A549 treated with dexamethasone at 1 μM for 4 hours (cell line): ENCODE measurements at places on chromosomes 7 and 10. TPM values are rescaled to one million over a fixed set of nuclear protein-coding genes. Genes with fewer than 3 reads are reported as not detected.

FIS1 gene
- 129 to 139 TPM (median 132 TPM) in 5 replicates for total RNA-seq

PMS2 gene
- 11.5 to 15.4 TPM (median 14.1 TPM) in 5 replicates for total RNA-seq

CHST12 gene
- 7.0 to 14.4 TPM (median 11.8 TPM) in 5 replicates for total RNA-seq

ARL4A gene
- total RNA-seq, result 55.9 to 67.8 TPM (median 58.0 TPM) in 5 replicates

NFE2L3 gene
- 8.1 to 10.4 TPM (median 8.7 TPM) in 5 replicates for total RNA-seq

OR2A1 gene
- total RNA-seq, result not detected in 5 replicates

WNT8B gene
- total RNA-seq, result 0.05 TPM in 1 of 5 replicates, not detected in the others

PNLIPRP3 gene
- 0.04 TPM in 2 of 5 replicates, not detected in the others for total RNA-seq

AS3MT gene
- total RNA-seq, result 2.6 to 4.1 TPM (median 3.4 TPM) in 5 replicates

C7orf57 gene
- 0.27 to 0.35 TPM (median 0.27 TPM) in 5 replicates for total RNA-seq

DNA2 gene
- 7.9 to 11.2 TPM (median 9.8 TPM) in 5 replicates for total RNA-seq

MAGI2 gene
- total RNA-seq, result 0.27 to 0.47 TPM (median 0.32 TPM) in 5 replicates

ZNRF2 gene
- total RNA-seq, result 3.9 to 5.8 TPM (median 5.0 TPM) in 5 replicates

HOXA1 gene
- total RNA-seq, result 2.6 to 3.8 TPM (median 3.6 TPM) in 5 replicates
